ENCODE measurements at places on chromosomes 3 and 15. TPM values are rescaled to one million over a fixed set of nuclear protein-coding genes. Genes with fewer than 3 reads are reported as not detected.

The CFAP91 gene
- not detected for total RNA-seq

The GOLGA8J gene
- not detected for total RNA-seq

The KLHL6 gene
- not detected for total RNA-seq

The SV2B gene
- total RNA-seq = 0.02 TPM

The CTXN2 gene
- 0.04 TPM for total RNA-seq

The PDZRN3 gene
- total RNA-seq = not detected

The IFT57 gene
- 40.2 TPM for total RNA-seq

The RAP2B gene
- total RNA-seq = 8.3 TPM

Measured in A549 treated with CpdA at 1 μM for 4 hours (cell line).